ENCODE measurements at places on chromosomes 12 and 14.

- DNase-seq: no peak
Observed at GRCh38 chr12:5643266-5643665, 211.4 kb downstream of the NTF3 start.

- DNase-seq: no peak
Observed at GRCh38 chr14:57785058-57785457, 80.8 kb downstream of the SLC35F4 start.

DNA sequence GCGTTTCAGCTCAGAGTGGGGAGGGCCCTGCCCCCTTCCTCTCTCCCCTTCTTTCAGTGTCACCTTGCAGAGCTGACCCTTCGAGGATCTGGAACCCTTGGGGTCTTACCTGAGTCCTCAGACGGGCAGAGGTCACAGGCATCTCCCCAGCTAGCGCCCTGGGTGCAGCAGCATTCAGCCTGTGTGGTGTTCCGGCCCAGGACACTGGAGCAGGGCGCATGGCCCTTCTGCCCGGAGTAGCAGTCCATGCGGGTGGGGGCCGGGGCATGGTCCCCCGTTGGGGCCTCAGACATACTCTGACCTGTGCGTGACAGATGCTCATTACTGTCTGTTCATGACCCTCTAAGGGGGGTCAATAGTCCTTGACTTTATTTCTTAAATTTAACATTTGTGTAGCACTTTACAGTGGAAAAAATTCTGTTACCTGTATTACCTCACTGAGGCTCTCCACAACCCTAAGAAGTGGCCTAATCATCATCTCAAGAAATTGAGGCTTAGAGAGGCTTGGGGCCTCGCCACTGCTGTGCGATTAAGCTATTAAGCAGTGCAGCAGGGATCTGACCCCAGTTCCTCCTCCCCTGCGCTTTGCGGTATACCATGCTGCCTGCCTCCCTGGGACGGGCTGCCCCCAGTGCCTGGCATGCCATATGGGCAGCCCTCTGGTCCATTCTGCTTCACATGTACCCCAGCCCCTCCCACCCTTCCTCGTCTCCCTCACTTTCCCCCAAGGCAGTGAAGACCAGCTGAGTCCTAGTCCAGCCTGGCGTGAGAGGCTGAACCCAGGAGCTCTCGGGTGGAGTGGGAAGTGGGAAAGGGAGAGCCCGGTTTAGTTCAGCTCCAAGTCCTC is 11.5 kb downstream of the ISCA2 start:
- DNase-seq: no peak

GRCh38 chr12:54159140-54159539 is 29.6 kb downstream of the SMUG1 start:
- DNase-seq: no peak

- no peak for DNase-seq
Observed at GRCh38 chr12:132881818-132882217, 5.6 kb downstream of the CHFR start.

DNA sequence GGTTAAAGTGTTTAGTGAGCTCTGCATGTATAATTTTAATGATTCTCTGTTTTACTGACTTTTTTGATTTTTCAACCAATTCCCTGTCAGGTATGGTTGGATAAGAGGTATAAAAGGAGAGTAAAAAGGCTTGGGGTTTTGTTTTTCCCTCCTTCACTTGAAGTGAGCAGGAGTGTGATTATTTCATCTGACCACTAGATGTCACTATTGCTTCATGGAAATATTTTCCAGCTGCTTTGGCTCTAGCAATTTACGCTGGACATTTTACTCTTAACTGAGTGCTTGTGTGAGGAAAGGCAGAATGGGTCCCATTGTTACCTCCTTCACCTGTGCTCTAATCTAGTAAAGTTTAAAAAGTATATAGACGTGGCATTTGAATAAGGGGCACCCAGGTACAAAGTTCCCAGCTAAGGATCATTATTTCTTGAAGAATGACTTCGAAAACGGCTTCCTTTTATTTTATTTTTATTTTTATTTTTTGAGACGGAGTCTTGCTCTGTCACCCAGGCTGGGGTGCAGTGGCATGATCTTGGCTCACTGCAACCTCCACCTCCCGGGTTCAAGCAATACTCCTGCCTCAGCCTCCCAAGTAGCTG is 66.5 kb downstream of the TBC1D30 start:
- peak; percentile 71 for DNase-seq

GRCh38 chr12:121124402-121125109 is 8.1 kb upstream of the P2RX7 start:
- no peak for DNase-seq

- no peak for DNase-seq
Observed at GRCh38 chr14:49160983-49161382, 425.2 kb downstream of the RPS29 start.

DNA sequence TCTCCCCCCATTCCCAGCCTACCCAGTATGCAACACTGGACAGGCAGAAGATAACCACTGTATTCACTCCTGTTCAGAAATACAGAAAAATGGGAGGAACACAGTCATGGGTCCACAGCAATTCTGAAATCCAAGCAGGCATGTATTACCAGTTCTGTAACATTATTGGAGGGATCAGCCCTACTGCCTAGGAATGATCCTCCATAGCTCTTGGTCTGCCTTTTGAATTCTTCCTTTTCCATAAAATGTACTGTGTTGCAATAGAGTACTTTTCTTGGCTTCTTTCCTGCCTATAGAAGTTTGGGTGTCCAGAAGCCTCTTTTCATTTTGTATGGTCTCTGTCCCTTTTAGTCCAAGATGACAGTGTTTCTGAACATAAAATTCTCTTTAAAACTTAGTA is 46.5 kb downstream of the SPATS2 start:
- DNase-seq: no peak

DNA sequence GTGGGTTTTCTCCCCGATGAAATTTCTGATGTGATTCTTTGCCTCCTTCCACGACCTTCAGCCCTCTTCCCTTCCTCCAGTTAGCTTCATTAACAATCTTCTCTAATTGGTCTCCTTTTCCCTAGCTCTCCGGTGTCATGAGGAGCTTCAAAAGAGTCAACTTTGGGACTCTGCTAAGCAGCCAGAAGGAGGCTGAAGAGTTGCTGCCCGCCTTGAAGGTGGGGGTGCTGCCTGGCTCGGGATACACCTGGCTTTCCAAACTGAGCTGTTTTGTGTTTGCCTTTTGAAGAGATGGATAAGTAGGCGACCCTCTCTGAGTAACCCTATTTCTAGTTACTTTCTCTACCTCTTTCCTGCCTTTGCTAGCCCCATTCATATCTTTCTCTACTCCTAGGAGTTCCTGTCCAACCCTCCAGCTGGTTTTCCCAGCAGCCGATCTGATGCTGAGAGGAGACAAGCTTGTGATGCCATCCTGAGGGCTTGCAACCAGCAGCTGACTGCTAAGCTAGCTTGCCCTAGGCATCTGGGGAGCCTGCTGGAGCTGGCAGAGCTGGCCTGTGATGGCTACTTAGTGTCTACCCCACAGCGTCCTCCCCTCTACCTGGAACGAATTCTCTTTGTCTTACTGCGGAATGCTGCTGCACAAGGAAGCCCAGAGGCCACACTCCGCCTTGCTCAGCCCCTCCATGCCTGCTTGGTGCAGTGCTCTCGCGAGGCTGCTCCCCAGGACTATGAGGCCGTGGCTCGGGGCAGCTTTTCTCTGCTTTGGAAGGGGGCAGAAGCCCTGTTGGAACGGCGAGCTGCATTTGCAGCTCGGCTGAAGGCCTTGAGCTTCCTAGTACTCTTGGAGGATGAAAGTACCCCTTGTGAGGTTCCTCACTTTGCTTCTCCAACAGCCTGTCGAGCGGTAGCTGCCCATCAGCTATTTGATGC is 797 bp downstream of the ESPL1 start:
- no peak for DNase-seq

DNA sequence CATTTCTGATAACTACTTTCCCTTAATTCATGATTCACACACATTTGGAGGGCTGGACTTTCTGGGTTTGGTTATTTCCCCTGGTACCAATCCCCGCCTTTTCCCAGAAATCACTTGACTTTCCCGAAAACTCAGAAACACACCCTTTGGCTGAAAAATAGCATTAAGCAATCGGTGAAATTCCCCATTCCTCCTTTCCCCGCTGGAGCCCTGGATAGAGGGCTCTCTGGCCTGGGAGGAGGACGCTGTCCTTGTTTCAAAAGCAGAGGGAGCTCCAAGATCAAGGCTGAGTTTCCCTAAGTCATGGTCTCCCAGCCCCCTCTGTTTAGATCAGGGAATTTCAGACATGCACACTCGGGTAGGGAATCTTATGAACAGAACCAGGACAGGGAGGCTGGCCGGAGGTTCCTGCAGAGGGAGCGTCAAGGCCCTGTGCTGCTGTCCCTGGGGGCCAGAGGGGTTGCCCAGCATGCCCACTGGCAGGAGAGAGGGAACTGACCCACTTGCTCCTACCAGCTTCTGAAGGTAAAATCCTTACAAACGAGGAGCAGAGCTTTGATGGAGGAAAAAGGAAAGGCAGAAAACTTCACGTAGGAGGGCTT is at the start of gene C1S:
C1S (plus strand) TSS at position 366 of the 602 bp plus-strand sequence. CDS start 1,195 bp downstream, outside the sequence.
- peak; percentile 18 for DNase-seq

DNA sequence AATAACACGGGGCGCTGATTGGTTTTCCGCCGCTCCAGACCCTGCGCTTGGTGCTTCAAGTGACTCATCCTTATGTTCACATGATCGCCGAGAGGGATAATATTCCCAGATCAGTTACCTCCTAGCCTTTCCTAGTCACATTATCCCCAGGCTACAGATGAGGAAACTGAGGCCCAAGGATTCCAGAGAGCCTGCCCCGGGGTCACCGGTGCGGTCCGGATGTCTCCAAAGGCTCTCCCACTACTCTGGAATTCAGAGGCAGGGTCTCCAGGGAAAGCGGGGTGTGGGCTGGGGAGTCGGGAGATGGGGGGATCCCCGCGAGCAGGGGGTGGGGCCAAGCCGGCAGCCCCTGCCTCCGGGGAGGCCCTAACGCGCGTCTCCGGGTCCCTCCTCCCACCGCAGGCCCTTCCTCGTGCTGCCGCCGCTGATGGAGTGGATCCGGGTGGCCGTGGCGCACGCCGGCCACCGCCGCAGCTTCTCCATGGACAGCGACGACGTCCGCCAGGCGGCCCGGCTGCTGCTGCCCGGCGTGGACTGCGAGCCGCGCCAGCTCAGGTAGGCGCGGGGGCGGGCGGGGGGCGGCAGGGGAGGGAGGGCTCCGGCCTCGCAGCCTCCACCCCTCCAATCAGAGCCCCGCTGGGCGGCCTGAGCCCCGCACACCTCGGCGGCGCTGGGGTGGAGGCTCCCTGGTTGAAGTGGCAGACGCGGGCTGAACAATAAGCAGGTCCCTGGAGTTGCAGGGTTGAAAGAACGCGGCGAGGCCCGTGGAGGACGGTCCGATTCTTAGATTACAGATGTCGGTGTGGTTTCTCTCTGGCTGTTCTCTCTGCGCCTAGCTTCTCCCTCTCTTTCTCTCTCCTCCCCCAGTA is 104.6 kb upstream of the PWP1 start:
- no peak for DNase-seq

GRCh38 chr12:90193500-90193899 is 484.9 kb upstream of the ATP2B1 start:
- DNase-seq: no peak

DNA sequence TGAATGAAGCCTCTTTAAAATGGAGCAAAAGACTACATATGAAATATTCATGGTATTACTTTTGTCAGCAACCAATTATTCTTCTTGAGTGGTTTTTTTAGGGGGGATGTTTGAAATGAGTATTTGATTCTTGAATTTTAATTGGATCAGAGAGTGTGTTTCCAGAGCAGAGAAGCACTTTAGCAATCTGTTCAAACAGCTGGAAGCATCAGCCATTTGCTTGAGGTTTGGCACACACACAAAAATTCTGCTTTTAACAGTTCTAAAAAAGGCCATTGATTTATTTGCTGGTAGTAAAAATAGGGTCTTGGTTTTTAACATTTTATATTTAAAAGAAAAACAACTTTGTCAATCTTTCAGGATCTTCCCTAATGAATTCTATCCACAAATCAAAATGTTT is 292.7 kb downstream of the LRFN5 start:
- no peak for DNase-seq

- no peak for DNase-seq
Observed at GRCh38 chr12:11863478-11863906, 207.2 kb upstream of the BCL2L14 start.

DNA sequence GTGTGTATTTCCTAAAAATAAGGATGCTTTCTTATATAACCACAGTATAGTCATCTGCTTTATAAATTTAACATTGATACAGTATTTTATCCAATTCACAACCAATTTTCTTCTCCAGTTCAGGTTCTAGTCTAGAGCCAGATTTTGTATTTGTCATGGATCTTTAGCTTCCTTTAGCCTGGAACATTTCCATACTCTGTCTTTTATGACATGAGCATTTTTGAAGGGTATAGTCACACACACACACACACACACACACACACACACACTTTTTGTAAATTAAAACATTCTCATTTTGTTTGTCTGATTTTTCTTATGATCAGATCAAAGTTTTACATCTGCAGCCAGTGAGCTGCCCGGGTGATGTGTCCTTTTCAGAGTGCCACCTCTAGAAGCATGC is 25.4 kb downstream of the CGRRF1 start:
- DNase-seq: no peak

DNA sequence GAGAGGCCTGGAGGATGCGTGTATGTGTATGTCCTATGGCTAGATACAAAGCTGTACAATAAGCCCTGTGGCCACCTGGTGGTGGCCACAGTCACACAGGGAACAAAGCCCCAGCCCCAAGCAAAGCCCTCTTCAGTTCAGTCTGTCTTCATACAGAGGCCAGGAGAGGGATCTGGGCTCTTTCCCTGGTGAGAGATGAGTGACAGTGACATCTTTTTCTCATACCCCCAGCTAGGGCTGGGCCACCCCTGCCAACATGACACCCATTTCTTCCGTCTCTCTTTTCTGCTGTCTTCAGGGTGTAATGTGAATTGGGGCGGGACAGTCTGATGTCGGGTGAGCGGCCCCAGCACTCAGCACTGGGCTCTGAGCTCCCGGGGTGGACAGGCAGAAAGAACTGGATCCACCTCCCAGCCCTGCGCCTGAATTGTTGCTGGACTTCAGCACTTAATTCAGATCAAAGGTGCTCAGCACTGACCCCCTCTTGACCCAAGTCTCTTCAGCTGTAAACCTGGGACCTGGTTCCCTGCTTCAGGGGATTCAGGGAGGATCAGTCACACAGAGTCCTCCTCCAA is 59.8 kb downstream of the SERPINA3 start:
- no peak for DNase-seq

- no peak for DNase-seq
Observed at GRCh38 chr14:37643701-37644100, 48.3 kb downstream of the TTC6 start.

GRCh38 chr12:118053071-118053985 is 7.7 kb downstream of the WSB2 start:
- DNase-seq: no peak

- no peak for DNase-seq
Observed at GRCh38 chr12:119870457-119870856, 6.7 kb downstream of the CIT start.

DNA sequence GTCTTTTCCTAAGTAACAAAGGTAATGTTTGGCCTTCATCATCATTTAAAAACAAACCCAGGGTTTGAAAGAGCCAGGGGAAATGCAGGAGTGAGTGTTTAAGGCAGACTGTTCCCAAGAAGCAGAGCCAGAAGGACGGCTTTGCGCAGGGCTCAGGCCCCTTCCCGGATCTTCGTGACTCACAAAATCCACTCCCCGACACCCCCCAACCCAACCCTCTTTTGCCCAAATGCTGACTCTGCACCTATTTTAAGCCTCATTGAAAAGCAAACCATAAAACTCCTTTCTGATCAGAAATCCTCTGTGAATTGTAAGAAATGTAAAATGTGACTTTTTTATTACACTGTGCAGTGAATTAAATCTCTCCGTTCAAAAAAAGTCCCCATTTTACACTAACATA is 67.5 kb downstream of the SETD3 start:
- DNase-seq: no peak
